CD4-positive, alpha-beta T cell treated with Interleukin-1 beta for 1 hour (primary cell): ENCODE measurements at places on chromosomes 4 and X.
A peak's percentile ranks its signal among the peaks of the same experiment; 100 is the strongest.

GRCh38 chr4:12672303-12672702, 811.8 kb downstream of the RAB28 start:
- DNase-seq: no peak

- DNase-seq: peak; percentile 28
Observed at GRCh38 chrX:85084770-85085393, 81.2 kb downstream of the APOOL start.

GRCh38 chr4:11376571-11376970, 52.1 kb downstream of the HS3ST1 start:
- DNase-seq: no peak

DNA sequence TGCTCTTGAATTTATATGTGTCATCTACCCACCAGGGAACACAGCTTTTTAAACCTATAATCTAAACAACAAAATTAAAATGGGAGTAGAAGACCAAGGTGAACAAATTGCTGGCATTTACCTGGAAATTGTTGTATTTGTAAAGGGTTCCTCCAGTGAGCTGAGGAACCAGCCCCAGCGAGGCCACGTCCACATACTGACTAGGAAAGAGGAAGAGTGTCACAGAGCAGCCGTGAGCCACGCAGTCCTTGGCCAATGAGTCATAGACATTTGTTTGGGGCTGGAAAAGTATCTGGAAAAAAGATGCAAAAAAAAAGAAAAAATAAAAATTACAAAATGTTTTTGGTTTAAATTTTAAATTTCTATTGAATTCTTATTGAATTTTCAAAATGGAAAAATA, 58.7 kb downstream of the METTL14 start:
- DNase-seq: no peak

GRCh38 chrX:111431001-111431400, 19.0 kb upstream of the DCX start:
- no peak for DNase-seq

GRCh38 chr4:76011700-76012387, 4.5 kb upstream of the CXCL9 start:
- DNase-seq: no peak

- no peak for DNase-seq
Observed at GRCh38 chr4:76822303-76822702, 75.6 kb downstream of the SOWAHB start.

DNA sequence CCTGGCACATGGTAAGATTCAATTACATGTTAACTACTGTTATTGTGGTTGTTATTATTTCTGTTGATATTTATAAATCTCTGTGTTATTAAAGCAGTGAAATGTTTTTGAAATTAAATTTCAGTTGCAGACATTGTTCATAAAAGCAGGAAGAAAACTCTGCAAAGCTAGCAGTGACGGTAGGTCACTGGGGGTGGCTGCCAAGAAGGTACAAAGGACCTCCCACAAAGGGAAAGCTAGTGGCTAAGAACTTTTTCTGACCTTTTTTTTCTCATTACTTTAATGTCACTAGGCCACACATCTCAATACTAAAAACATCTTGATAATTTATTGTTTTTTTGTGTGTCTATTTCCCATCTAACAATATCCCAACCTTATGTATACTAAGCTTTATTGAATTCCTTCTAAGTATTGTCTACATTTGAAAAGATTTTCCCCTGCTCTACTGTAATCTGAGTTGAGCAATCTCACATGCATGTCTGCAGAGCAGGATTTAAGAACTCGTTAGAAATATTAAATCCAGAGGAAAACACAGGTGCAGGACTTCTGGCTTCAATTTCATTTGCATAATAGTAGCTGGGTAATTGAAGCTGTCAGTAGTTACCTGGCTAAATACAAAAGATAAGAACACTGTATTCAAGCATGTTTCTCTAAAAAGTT, 197.3 kb downstream of the CFAP299 start:
- no peak for DNase-seq

- DNase-seq: no peak
Observed at GRCh38 chrX:132367984-132368383, 120.9 kb downstream of the MBNL3 start.

DNA sequence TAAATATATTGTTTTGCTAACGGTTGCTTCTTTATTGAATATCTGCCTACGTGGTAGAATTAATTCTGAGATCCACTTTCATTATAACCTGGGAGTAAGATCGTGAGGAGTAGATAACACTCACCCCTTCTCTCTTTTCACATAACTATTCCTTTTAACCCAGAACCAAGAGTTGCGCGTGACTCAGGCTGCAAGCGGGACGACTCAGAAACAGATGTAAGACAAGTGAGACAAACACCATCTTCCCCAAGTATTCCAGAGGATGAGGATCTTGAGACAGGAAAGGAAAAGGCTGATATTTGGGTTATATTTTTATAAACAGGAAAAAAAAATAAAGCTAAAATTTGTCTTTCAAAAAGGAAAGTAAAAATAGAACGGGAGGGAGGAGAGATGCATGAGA, 318.8 kb upstream of the NOCT start:
- no peak for DNase-seq
